ENCODE measurements at places on chromosomes 2 and 18.

DNA sequence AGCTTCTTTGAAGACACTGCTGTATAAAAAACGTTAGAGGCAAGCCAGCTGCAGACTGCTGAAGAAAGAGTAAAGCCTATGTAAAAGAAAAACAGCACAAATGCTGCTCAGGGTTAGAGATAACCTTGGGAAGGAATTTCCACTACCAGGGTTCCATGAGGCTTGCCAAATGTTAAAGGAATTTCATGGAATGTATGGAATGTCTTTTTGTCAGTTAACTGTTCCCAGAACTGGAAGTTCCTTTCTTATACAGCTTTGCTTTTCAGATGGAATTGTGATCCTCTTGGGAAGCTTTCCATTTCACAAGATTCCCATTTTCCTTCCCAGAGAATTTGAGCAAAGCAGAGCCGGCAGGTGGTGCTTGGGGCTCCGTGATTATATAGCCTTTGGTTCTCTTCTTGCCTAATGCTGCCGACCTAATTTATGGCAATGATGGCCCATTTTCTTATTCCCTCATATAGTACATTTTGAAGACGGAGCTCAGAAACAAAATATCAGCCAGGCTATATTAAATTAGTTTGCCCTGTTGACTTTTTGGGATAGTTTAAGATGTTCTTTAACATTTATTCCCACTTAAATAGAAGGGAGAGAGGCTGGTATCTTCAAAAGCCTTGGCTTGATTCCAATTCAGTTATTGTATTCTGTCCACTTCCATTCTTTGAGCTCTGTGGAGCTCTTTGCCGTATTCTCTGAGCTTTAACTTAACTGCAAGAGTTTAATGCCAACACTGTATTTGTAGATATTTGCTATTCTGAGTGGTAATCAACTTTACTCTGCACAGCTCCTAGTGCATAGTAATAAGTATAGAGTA lies 162.3 kb downstream of the PHLPP1 start:
- no peak for DNase-seq

DNA sequence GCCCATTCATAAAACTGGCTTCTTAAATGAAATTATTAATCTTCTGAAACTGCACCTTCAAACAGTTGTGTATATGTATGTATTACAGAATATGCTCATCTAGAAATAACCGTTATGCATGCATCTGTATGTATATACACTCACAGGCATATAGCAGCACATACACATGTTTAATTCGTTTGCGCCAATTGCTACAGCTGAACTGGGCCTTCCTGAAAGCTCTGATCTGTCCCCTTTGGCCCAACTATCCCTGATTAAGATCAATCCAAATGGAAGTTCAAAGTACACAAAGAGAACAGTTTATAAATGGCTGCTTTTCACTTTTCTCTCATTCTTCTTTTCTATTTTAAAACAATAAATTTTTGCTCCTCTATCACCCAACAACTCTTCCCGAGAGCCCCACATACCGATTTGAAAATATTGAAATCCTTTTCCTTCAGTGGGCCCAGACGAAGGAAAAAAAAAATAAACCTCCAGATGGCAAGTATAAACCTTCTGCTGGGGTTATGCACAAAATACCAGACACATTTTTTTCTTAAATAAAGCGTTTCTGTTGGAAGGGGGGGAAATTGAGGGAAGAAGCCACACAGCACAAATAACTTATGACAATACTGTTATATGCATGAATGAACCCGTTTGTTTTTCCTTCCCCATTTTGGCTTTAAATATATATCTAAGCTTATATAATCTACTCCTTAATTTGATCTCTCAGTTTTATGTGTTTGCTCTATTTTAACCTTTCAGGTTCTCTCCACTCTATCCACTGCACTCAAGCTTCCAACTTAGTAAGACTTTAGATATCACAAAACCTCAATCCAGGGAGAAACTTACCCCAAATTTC lies 267.3 kb downstream of the TCF4 start:
- DNase-seq, result peak; percentile 19

DNA sequence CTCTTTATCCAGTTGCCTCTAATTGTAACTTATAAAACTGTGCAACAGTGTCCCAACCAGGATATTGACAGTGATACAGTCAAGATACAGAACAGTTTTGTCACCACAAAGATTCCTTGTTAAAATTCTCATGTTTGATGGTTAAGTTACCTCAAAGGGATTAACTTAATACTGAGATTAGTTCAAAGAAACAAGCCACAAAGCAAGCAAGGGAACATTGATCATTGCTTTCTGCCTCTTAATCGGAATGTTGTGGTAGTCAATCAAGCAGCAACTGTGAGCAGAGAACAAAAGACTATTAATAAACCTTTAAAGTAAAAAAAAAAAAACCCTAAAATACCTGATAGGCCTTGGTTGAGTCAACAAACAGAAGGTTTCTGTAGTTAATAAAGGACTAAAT lies 352.3 kb downstream of the PARD3B start:
- DNase-seq, result no peak

DNA sequence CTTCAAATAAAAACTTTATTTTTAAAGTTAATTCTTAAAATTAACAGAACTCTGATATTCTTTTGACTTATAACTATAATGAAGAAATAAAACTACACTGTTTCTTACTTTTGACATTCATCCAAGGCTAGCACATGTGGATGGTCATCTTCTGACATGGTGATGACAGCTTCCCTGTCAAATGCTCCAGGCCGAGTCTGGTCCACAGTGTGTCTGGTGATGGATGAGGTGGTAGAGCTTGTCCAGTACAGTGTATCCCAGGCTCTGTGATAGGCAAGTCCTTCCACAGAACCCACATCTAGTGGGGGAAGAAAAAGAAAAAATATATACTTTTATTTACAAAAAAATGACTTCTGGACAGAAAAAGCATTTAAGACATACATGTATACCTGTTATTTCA lies 1529.5 kb downstream of the LRP1B start:
- no peak for DNase-seq

- DNase-seq, result no peak
Measured at GRCh38 chr18:77199707-77200106, 49.9 kb upstream of the GALR1 start.
